ENCODE measurements at places on chromosomes 12 and 14. TPM values are rescaled to one million over a fixed set of nuclear protein-coding genes. Genes with fewer than 3 reads are reported as not detected.

GRCh38 chr12:9273276-9273675 is 65.1 kb upstream of the PZP start:
- H3K4me1 ChIP-seq, result no peaks in the 10 kb centered on the region
- H3K36me3 ChIP-seq, result no peaks in the 10 kb centered on the region
- no peak overlapping the region for H3K27ac ChIP-seq
- no peak overlapping the region for H3K4me3 ChIP-seq
- no peaks in the 10 kb centered on the region for H3K27me3 ChIP-seq
- DNase-seq, result no peak

PRB2 gene
- total RNA-seq, result not detected

GRCh38 chr14:23916004-23916403 is 37.6 kb upstream of the DHRS4 start:
- no peak overlapping the region for H3K27ac ChIP-seq
- no peaks in the 10 kb centered on the region for H3K4me1 ChIP-seq
- H3K27me3 ChIP-seq, result no peaks in the 10 kb centered on the region
- DNase-seq, result no peak
- H3K36me3 ChIP-seq, result no peaks in the 10 kb centered on the region
- no peak overlapping the region for H3K4me3 ChIP-seq

FGF23 gene
- not detected for total RNA-seq

ERP27 gene
- 2.5 TPM for total RNA-seq

- H3K4me1 ChIP-seq, result no peaks in the 10 kb centered on the region
- no peaks in the 10 kb centered on the region for H3K36me3 ChIP-seq
- H3K27me3 ChIP-seq, result no peaks in the 10 kb centered on the region
- no peak overlapping the region for H3K27ac ChIP-seq
- no peak overlapping the region for H3K4me3 ChIP-seq
Observed at GRCh38 chr14:82029038-82029437, 495.4 kb upstream of the SEL1L start.

GRCh38 chr14:79569072-79569471 is 642.2 kb downstream of the DIO2 start:
- H3K27ac ChIP-seq, result no peak overlapping the region
- no peak overlapping the region for H3K4me3 ChIP-seq
- no peaks in the 10 kb centered on the region for H3K4me1 ChIP-seq
- H3K36me3 ChIP-seq, result no peaks in the 10 kb centered on the region
- H3K27me3 ChIP-seq, result no peaks in the 10 kb centered on the region

TSHR gene
- total RNA-seq, result not detected

GRCh38 chr14:104001003-104001402 is 58.7 kb upstream of the RD3L start:
- no peaks in the 10 kb centered on the region for H3K36me3 ChIP-seq
- no peak for DNase-seq
- H3K27me3 ChIP-seq, result no peaks in the 10 kb centered on the region
- no peak overlapping the region for H3K4me3 ChIP-seq

DNA sequence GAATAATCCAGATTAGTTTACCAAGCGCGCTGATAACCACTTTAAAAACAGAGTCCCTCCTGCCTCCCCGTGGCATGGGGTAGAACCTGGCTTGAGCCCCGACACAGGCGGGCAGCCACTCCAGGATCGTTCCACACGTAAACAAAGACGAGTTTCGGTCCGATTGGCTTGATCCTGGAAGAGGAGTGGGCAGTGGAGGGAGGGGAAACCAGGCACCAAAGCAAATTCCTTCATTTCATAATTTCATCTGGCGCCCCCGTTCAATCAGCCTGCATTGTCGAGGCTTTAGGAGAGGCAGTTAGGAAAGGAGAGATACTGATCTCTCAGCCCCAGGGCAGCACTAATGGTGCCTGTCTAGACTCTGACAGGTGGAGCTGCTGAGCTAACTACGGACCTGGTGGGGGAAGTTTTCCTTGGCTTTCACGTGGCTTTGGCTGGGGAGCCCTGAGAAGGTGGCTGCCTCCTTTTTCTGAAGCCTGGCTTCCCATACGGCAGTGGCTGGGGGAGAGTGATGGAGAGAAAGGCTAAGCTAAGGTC is 751 bp upstream of the GPRC5A start:
- H3K27ac ChIP-seq, result peak overlapping the region; percentile 86
- no peaks in the 10 kb centered on the region for H3K27me3 ChIP-seq
- no peak for DNase-seq
- H3K4me1 ChIP-seq, result no peaks in the 10 kb centered on the region
- no peaks in the 10 kb centered on the region for H3K36me3 ChIP-seq

DNA sequence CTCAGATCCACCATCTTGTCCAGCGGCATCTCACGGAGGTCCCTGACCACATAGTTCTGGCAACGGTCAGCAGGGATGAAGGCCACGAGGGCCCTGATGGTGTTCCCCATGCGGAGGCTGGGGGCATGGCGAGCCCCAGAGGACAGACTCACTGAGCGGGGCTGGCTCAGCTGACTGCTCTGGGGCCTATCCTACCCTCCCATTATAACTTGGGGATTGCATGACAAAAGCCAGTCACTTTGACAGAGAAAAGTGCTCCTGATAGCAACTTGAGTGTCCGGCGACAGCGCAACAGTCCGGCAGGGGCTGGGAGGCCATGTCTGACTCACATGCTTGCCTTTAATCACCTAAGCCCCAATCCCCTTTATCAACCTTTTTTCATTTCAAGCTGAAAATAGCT is at the start of gene LRRC10:
Gene LRRC10, minus strand, starts transcription at position 179 of the 400 bp plus-strand sequence. Its CDS starts 69 bp downstream, at position 110.
- H3K36me3 ChIP-seq, result no peaks in the 10 kb centered on the region
- no peaks in the 10 kb centered on the region for H3K27me3 ChIP-seq
- no peak within 1 kb of the TSS for H3K27ac ChIP-seq
- H3K4me1 ChIP-seq, result no peaks in the 10 kb centered on the region
- H3K4me3 ChIP-seq, result no peak within 1 kb of the TSS

- no peak overlapping the region for H3K27ac ChIP-seq
- H3K4me3 ChIP-seq, result no peak overlapping the region
- H3K27me3 ChIP-seq, result no peaks in the 10 kb centered on the region
- peaks cover 4% of the 10 kb centered on the region for H3K4me1 ChIP-seq
- no peak for DNase-seq
Observed at GRCh38 chr14:101591582-101591981, 30.3 kb downstream of the DIO3 start.

PRPH gene
- total RNA-seq, result 6.5 TPM

DIABLO gene
- 59.4 TPM for total RNA-seq

- no peak overlapping the region for H3K4me3 ChIP-seq
- H3K27me3 ChIP-seq, result no peaks in the 10 kb centered on the region
- no peak overlapping the region for H3K27ac ChIP-seq
- H3K36me3 ChIP-seq, result no peaks in the 10 kb centered on the region
- no peaks in the 10 kb centered on the region for H3K4me1 ChIP-seq
Observed at GRCh38 chr14:90739318-90740068, 76.7 kb downstream of the TTC7B start.

SLC41A2 gene
- total RNA-seq, result 11.6 TPM

SYT1 gene
- total RNA-seq, result 4.1 TPM

DNA sequence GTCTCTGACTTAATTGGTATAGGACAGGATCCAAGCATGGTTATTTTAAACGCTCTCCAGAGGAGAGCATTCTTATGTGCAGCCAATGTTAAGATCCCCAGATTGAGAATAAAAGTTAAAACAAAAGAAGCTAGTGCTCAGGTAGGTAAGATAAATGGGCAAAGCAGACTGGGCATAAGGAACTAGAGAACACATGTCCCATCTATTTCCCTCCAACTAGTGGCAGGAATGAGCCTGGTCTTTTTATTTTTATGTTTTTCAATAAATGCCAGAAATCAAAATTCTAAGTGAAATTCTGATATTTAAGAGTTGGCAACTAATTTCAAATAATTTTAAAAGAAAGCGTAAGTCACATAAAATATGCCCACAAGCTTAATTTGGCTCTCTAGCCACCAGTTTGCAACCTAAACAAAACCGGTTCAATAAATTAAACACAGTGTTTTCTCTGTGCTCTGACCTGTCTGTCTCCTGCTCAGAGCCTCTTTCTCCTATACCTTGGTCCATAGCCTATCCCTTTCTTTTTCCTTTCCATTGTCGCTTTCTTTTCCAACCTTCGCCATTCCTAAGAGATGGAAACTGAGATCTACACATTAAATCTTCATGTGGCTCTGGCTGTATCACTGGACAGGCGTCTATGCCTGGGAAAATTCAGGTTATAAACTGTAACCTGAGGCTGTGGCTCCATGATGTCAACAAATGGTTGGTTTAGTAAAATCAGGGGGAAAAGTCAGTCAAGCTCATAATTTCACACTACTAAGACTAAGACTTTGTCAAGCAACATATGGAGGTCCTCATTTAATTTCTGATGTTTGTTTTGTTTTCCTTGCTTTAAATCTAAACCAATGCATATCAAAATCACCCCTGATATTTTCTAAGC is 5.5 kb downstream of the SLC38A1 start:
- DNase-seq, result no peak
- no peak overlapping the region for H3K4me3 ChIP-seq
- no peaks in the 10 kb centered on the region for H3K4me1 ChIP-seq
- no peaks in the 10 kb centered on the region for H3K36me3 ChIP-seq
- H3K27me3 ChIP-seq, result no peaks in the 10 kb centered on the region
- no peak overlapping the region for H3K27ac ChIP-seq

DNA sequence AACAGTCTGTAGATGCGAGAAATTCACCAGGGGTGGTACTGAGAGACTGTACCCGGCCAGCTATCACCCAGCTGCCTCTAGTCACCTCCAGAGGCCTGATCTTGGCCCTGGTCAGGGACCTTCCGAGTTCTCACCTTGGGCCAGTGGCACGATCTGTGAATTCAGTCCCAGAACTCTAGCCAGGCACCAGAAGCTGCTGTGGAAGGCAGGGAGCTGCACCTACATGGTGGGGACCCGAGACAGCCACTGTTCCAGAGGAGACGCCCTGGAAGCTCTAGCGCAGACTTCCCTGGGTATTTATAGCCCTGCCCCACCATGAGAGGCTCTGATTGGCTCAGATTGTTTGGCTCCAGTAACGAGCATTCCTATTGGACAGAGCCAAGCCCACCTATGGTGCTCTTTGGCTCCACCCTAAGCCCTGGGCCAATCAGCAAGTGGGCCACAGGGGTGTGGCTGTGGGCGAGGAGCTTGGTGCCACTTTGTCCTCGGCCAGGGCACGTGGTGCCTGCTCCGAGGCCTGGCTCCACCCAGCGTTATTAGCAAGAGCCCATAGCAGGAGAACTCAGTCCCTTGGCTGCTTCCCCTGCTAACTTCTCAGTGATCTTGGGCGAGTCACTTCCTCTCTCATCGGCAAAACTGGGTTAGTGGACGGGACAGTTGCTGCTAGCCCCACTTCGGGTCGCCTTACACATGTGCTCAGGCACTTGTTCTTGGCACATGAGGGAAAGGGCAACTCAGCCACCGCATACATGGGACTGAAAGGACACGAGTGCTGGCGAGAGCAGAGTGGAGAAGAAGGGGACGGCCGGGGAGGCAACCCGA is 89.0 kb upstream of the BCL11B start:
- H3K36me3 ChIP-seq, result no peaks in the 10 kb centered on the region
- H3K27ac ChIP-seq, result no peak overlapping the region
- H3K4me1 ChIP-seq, result no peaks in the 10 kb centered on the region
- no peak for DNase-seq

GRCh38 chr14:95069547-95069946 is 87.8 kb downstream of the DICER1 start:
- no peaks in the 10 kb centered on the region for H3K27me3 ChIP-seq
- H3K4me1 ChIP-seq, result no peaks in the 10 kb centered on the region
- no peak for DNase-seq
- no peak overlapping the region for H3K4me3 ChIP-seq

DNA sequence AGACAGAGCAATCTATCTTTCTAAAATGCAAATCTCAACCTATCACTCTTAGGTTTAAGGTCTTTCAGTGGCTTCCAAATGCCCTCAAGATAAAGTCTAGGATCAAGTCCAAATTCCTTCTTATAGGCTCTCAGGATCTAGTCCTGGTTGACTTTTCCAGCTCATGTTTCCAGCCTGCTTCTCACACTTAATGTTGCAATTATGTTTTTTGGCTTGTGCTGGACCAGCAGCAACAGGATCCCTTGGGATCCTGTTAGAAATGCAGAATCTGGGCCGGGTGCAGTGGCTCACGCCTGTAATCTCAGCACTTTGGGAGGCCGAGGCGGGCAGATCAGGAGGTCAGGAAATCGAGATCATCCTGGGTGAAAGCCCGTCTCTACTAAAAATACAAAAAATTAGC is 10.6 kb downstream of the GPR33 start:
- no peak for DNase-seq
- no peaks in the 10 kb centered on the region for H3K4me1 ChIP-seq
- no peak overlapping the region for H3K27ac ChIP-seq
- no peaks in the 10 kb centered on the region for H3K36me3 ChIP-seq

KLRC3 gene
- total RNA-seq, result 1.6 TPM

DNA sequence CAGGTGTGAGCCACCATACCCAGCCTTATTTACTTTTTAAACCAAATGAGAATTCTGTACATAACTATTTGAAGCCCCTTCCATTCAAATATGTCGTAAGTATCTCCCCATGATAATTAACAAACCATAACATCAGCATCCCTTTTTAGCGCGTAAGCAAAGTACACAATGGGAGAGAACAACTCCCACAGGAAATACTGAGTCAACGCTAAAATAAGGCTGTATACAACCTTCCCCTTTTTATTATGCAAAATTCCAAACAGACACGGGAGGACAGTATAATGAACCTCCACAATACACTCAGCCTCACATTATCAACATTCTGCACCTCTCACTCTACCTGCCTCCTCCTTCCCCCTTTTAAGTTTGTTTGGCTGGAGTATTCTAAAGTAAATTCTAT is 73.5 kb downstream of the CCDC88C start:
- no peak overlapping the region for H3K4me3 ChIP-seq
- DNase-seq, result no peak
- H3K27me3 ChIP-seq, result no peaks in the 10 kb centered on the region

CLEC4E gene
- not detected for total RNA-seq

- DNase-seq, result no peak
- H3K4me1 ChIP-seq, result no peaks in the 10 kb centered on the region
- H3K4me3 ChIP-seq, result no peak overlapping the region
- no peak overlapping the region for H3K27ac ChIP-seq
Observed at GRCh38 chr14:77238356-77238755, 32.6 kb downstream of the NGB start.

DNA sequence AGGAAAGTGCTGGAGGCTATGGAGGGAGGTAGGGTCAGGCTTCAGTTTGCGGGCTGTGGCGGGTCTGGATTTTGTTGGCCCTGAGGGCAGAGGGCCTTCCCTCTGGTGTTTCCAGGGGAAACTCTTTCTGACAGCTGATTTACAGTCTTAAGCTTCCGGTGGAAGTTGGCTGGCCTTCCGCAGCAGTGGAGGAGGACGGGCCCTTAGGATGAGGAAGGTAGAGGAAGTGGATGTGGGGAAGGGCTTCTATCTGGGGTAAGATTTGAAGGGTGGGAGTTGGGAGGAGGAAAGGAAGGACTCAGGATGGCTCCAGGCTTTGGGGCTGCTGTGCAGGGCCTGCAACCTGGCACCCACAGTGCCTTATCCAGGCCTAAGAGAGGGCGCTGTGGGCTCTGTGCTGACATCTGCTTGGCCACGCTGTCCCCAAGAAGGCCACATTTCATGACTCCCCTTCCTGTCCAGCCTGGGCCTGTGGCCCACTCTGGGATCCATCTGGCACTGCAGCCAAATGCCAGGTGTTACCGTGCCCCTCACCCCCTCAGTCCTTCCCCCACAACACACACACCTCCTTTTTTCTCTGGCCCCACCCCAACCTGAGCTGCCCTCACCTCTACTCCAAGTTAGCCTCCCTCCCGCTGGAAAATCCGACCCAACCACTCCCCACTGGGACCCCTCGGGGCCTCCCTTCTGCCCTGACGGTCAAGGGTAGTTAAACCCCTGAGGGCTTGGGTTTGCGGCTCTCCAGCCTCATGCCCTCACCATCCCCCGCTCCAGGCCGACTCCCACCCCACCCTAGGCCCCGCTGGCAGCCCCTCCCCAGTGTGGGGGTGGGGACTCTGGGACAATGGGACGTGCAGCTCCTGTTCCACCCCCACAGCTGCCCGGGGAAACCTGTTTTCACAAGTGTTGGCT is 7.7 kb upstream of the PPP1R13B start:
- no peaks in the 10 kb centered on the region for H3K4me1 ChIP-seq
- H3K27ac ChIP-seq, result no peak overlapping the region
- no peaks in the 10 kb centered on the region for H3K27me3 ChIP-seq
- H3K36me3 ChIP-seq, result no peaks in the 10 kb centered on the region
- no peak overlapping the region for H3K4me3 ChIP-seq
- no peak for DNase-seq

All from Peyer's patch (tissue), 4 donors.